Stimulated activated CD4-positive, alpha-beta T cell treated with anti-CD3 and anti-CD28 coated beads, Interleukin-12 subunit alpha, Interleukin-12 subunit beta, amount 100 ng/mL, for 4 hours (primary cell): ENCODE measurements at places on chromosomes 1 and 21.

DNA sequence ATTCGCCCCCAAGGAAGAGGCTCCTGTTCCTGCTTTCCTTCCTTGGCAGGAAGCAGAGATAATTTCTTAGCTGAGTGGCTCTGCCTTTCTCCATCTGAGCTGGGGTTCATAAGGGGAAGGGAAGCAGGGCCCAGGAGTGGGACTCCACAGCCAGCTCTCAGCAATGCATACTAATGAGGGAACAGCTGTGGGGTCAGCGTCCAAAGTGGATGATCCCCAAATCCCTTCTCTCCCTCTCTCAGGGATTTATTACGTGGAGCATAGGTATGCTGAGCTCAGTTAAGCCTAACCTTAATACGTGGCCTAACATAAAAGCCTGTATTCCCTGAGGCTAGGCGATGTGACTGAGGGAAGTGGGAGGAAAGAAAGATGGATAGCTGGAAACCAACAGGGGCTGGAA lies 87.3 kb upstream of the CTTNBP2NL start:
- no peak for DNase-seq

DNA sequence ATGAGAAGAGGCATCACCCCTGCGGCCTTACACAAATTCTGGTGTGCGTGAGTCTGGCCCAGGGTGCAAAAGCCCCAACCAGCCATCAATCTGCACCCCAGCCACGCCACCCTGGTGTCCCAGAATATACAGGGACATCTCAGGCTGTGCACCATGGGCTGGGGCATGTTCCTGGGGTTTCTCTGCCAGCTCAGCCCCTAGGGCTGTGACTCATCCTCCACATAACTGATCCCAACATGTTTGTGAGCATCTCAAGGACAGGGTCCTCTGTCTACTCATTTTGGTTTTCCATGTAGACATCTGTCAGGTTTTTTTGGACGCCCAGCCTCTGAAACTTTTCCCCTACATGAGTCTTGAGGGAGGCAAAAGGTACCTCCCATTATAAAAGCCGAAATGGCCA lies 511 bp downstream of the ZNF683 start:
- DNase-seq, result no peak

- no peak for DNase-seq
These were observed 34.5 kb downstream of the NUAK2 start for GRCh38 chr1:205287076-205287475.

DNA sequence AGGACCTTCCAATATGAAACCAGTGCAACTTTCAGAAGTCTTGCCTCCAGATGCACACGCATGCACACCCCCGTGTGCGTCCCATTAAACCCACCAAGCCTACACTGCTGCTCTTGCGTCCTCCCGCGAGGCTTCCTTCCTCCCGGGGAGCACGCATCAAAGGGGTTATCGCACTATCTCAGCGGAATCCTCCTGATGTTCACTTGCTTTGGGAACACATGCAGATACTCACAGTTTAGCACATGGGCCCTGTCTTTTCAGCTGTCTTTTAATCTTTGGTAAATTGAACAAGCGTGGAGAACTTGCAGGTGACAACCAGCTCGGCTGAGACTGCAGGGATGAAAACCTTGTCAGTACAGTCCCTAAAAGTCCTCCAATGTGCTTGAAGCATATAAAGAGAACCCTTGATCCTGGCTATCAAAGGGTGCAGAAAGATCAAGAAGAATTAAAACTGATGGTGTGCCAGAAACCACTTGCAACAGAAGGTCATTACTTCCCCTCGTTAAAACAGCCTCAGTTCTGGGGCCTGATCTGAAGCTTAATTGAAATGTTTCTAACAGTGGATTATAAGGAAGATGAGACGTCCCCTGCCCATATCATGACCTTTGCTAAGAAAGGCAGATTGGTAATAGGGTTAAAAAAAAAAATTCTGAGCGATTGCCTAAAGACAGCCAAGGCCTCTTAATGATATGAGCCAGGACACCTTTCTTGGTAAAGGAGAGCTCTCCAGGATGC lies 149.4 kb upstream of the LMO4 start:
- DNase-seq, result no peak

DNA sequence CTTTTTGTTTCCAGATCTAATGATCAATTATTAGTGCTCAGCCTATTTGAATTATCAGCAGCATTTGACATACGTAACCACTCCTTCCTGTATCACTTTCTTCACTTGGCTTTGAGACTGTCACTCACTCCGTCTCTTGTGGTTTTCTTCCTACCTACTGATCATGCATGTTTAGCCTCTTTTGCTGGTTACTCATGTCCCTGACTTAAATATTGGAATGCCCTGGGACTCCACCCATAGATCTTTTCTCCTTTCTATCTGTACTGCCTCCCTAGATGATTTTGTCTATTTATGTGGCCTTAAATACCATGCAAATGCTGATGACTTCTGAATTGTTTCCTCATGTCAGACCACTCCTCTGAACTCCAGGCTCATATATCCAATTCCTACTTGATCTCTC lies 57.7 kb upstream of the PDE4B start:
- DNase-seq, result no peak

DNA sequence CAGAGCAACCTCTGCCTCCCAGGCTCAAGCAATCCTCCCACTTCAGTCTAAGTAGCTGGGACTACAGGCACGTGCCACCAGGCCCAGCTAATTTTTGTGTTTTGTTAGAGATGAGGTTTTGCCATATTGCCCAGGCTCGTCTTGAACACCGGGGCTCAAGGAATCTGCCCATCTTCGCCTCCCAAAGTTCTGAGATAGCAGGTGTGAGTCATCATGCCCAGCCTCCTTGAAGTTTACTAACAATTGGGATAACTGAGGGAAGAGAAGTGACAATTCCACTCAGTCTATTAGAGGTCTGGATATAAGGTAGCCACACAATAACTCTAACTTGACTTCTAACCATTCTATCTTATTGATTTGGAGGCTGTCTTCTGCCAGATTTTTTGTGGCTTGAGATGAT lies 6.3 kb upstream of the RCC1 start:
- DNase-seq, result no peak

GRCh38 chr1:240312872-240313271 lies 221.2 kb downstream of the FMN2 start:
- DNase-seq, result no peak

GRCh38 chr1:56821462-56821797 lies 2.2 kb upstream of the FYB2 start:
- DNase-seq, result no peak

DNA sequence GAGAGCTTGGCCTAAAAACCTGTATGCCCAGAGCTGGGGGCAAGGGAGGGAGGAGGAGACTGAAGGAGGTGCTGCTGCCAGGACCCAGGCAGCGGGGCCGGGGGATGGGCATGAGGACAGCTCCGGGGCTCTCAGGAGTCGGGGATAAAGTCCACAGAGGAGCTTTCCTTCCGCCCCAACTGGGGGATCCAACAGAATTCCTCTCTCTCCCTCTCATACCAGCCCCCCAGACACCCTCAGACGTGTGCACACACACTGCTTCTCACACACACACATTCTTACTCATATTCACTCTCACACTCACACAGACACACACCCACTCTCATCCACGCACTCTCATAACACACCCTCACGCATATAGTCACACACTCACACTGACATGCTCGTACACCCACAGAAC lies 39.1 kb downstream of the SYF2 start:
- no peak for DNase-seq

- no peak for DNase-seq
These were observed 46.2 kb downstream of the C1orf198 start for GRCh38 chr1:230822092-230822581.

- no peak for DNase-seq
These were observed 252.9 kb downstream of the KCNT2 start for GRCh38 chr1:196355206-196355786.

DNA sequence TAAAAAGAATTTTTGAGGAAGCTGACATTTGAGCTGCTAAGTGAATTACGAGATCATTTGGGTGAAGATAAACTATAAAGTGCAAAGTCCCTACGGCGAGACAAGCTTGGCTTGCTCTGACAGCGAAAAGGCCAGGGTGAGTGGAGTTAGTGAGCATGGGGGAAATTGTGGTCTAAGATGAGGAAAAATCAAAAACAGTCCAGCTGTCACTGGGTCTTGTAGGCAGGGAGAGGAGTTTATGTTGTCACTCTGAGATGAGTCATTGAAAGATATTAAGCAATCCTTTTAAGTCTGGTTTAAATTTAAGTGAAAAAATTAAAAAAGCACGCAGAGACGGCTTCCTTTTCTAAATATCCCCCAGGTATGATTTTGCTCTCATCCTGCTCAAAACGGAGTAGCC lies 601.9 kb downstream of the MRPL39 start:
- no peak for DNase-seq

DNA sequence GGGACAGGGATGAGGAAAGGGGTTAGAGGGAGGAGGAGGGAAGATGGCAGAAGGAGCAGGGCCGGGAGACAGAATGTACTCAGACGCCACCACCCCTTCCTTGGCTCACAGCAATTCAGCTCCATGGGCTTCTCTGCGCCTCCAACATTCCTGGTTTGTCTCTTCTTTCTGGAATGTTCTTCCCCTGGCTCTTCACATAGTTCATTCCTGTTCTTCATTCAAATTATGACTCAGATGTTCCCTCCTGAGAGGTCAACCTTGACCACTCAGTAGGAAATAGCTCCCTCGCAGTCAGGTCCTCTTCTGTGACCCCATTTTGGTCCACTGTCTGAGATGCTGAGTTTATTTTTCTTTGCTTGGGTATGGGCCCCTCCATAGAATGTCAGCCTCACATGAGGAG lies 203.2 kb downstream of the C1orf94 start:
- no peak for DNase-seq

DNA sequence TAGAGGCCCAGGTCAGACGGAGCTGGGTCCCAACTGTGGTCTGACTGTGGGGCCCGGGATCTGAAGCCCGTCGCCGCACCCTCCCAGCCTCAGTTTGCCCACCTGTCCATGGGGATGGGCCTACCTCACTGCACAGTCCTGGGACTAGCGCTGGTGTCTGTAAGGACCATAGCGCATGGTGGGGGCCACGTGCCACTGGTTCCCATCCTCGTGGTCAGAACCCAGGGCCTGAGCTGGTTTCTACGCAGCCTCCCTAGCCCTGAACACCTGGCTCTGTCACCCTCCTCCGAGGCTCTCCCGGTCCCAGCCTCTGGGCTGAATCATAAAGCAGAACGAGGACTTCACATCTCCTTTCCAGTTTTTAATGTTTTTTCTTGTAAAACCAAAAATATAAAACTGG lies 46.7 kb downstream of the DMRTB1 start:
- no peak for DNase-seq

- DNase-seq, result no peak
These were observed 166.3 kb upstream of the RAB4A start for GRCh38 chr1:229104654-229105053.

DNA sequence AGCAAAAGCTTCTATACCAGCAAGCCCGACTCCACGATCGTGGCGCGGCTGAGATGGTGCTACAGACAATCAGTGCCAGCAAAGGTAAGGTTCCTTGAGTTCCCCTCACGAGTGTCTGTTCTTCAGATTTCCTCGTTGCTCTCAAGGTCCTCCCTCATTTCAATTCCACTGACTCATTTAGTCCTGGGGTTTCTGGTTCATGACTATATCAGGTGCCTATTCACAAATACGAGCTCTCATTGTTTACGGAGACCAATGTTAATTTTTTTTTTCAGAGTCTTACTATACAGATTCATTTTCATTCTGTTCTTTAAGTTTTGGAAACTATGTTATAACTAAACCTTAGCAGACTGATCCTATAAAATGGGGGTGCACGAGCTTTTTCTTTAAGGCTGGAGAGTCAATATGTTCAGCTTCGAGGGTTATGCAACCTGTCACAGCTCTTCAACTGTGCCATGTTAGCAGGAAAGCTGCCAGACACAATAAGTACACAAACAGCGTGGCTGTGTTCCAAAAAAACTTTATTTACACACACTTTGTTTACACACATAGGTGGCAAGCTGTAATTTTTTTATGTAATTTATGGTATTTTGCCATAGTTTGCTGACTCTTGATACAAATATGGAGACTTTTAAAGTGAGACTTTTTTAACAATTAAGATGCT lies 134.3 kb downstream of the ZP4 start:
- DNase-seq, result no peak

GRCh38 chr21:29538115-29538514 lies 239.4 kb downstream of the BACH1 start:
- no peak for DNase-seq

GRCh38 chr1:204323887-204324286 lies 35.8 kb downstream of the PLEKHA6 start:
- DNase-seq, result peak; percentile 7

DNA sequence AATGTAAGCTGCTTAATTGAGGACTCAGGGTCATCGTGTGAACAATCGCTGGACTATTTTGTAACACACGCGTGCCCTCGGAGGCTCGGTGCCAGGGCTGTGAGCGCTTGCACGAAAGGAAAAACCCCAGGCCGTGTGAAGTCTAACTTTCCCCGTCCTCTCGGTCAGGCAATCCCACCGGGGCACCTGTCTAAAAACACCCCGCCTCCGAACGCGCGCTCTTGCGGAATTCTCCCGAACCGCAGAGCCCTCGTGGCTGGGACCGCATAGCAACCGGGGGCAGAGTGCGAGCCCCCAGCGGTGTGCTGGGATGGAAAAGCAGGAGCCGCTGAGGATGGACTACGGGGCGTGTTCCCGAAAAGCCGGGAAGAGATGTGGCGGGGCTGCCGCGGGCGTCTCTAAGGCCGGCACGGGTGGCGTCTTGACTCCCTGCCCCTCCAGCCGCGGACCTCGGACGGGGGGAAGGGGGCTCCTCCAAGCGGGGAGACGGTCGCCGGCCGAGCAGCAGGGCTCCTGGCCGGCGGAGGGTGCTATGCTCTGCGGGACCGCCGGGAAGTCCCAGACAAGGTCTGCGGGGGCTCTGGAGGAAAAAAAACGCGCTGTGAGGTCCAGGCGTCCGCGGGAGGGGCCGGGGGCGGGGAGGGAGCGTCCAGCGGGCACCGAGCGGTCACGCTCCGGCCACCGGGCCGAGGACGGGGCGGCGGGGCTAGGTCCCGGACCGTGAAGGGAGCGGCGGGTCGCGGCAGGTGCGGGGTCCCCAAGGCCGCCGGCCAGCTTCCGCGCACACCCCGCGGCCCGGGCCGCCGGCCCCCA lies 936 bp downstream of the ZBTB21 start:
- peak; percentile 64 for DNase-seq

DNA sequence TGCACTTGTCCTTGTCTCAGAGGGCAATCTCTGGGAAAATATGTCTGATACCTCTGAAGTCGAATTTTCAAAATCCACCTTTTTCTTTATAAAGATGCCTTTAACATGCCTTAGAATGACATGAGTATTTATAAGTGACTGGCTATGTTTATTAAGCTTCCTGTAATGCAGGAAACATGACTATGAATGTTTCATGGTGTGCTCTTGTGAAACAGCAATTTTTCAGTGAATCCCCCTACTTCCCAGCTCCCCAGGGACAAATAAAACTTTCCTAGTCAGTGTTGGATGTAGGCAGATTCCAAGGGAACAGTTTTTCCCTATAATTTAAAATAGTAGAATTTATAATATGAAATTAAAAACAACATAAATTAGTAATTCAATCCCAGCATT lies 437.0 kb downstream of the LMO4 start:
- DNase-seq, result no peak

GRCh38 chr1:228807904-228808605 lies 72.8 kb downstream of the RHOU start:
- no peak for DNase-seq

DNA sequence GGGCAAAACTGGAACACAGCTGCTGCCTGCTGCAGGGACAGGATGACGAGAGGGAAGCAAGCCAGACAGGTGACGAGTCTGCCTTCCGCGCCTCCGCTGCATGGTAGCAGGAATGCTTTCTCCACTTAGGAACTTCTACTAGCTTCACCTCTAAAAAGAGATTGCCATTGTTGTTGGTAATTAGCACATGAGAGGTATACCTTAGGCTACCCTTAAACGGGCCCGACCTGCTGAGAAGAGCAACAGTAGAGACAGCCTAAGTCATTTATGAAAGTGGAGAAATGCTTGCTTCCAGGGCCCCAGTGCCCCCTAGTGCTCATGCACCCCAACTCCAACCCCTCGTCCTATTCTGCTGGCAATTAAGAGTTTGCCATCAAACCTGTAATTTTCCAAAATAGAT lies 96.9 kb upstream of the AKT3 start:
- DNase-seq, result peak; percentile 17
